Omental fat pad (tissue), 4 donors: ENCODE measurements at places on chromosomes 1 and 21.

DNA sequence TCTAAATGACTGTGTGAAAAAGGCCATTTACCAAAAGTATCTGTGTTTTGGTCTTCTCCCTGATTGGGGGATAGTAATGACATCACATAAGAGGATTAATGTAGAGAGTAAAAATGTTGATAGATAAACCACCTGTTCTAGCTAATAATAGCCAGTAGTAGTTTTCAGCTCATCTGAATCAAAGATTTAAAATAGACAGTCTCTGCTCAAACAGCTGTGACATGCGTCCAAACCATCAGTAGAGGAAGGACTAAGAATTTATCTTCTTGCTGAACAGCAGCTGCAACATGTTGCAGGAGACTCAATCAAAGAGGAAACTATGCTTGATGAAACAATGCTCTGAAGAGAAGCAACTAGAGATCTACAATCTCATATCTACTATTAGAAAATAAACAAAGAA is 21.4 kb downstream of the TMPRSS15 start:
- no peak for DNase-seq

DNA sequence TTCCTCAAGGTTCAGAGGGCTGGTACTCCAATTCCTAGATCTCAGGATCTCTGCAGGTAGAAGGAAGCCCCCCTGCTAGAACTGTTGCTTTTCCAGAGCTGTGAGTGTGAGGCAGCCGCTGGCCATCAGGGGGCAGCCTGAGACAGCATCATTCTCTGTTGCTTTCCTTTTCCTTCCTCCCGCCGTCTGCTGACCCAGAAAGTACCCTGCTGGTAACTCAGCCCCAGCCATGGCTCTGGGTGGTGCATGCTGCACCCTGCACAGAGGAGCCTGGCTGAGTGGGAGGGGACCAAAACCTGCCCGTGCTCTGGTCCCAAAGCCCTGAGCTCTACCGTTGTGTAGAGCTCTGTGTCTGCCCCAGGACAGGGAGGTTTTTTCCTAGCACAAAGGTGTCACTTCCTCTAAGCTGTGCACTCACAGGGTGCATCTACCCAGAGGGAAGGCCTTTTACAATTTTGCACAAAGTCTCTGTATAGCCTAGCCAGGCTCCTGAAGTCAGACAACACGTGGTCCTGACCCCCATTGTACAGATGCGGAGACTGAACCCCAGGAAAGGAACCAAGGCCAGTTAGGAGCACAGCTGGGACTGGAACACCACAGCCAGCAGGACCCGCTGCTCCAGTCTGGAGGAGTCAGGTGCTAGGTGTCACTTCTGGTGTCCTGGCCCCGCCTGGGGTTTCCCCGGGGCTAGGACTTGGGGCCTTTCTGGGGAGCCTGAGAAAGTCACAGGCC is 5.6 kb upstream of the FAM131C start:
- DNase-seq = peak; percentile 62

GRCh38 chr1:22935433-22935832 is 37.2 kb downstream of the LACTBL1 start:
- DNase-seq = no peak

DNA sequence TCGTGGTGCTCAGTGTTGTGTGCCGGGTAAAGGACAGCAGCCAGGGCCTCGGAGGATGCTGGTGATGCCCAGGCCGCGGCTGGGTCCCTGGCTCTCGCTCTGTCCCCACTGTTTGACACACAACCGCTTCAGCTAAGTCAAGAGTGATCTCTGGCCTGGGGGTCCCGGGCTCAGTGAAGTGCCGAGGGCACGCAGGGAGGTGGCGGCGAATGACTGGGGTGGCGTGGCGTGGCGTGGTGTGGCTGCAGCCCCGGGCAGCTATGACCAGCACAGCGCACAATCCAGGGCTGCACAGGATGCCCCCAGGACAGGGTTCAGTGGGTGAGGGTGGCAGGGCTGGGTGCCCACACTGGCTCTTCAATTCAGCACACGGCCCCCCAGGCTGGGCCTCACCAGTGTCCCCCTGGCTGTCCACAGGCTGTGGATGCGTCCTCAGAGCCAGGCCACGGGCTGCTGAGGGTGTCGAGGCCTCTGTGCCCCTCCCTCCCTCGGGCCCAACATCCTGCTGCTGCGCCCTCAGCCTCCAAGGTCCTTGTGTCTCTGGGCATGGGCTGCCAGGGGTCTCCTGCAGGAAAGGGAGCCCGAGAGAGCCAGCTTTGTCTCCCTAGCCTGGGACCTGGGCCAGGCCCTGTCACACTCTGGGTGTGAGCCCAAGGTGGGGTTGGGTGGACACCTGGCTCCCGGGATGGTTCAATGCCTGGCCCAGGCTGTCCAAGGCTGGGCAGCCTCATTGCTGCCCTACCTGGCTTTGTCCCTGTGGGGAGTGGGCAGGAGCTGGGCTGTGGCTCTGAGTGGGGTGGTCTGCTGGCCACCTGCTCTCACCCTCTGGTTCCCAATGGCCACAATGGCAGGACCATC is 12.0 kb upstream of the SKI start:
- DNase-seq = no peak

GRCh38 chr1:177351361-177352108 is 180.8 kb downstream of the BRINP2 start:
- DNase-seq = no peak

- DNase-seq = no peak
Observed at GRCh38 chr1:45512641-45513054, 9.0 kb downstream of the PRDX1 start.

DNA sequence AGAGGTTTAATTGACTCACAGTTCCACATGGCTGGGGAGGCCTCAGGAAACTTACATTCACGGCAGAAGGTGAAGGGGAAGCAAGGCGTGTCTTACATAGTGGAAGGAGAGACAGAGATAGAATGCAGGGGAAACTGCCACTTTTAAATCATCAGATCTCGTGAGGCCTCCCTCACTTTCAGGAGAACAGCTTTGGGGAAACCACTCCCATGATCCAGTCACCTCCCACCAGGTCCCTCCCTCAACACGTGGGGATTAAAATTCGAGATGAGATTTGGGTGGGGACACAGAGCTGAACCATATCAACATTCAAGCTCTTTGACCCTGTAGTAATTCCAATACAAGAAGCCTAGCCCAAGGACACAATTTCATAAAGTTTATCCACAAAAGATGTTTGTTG is 13.7 kb downstream of the PIGP start:
- no peak for DNase-seq

- DNase-seq = no peak
Observed at GRCh38 chr1:116306102-116306501, 66.9 kb upstream of the ATP1A1 start.

- DNase-seq = no peak
Observed at GRCh38 chr1:60470246-60470645, 396.7 kb upstream of the C1orf87 start.

GRCh38 chr1:40980453-40981121 is 1.1 kb downstream of the CTPS1 start:
- no peak for DNase-seq

- DNase-seq = no peak
Observed at GRCh38 chr1:33348194-33348593, 27.3 kb upstream of the A3GALT2 start.

- DNase-seq = no peak
Observed at GRCh38 chr1:228198977-228199590, 8.8 kb upstream of the OBSCN start.

DNA sequence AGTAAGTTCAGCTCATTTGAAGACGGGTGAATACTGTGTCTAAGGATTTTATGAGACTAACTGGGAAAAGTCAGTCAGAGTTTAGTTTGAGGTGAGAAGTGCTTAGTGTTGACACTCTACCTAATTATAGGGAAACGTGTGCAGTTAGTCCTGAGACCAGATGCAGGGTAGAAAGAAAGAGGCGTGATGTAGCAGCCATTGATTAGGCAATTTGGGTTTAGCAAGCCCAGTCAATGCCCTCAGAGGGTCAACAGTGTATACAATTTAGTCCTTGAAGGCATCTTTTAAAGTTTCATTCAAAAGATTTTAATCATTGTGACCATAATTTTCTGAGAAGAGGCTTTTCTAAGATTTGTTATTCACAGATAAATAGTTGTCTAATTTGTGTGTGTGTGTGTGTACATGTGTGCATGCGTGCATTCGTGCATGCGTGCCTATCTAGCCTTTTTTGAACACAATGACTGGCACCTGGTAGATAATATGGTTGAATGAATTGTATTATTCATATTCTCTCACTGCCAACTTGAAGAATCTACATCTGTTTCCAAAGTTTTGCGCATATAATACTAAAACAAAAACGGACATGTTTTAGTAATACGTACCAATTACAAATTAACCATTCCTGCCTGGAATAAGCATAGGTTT is 332.9 kb downstream of the SRGAP2C start:
- DNase-seq = no peak

DNA sequence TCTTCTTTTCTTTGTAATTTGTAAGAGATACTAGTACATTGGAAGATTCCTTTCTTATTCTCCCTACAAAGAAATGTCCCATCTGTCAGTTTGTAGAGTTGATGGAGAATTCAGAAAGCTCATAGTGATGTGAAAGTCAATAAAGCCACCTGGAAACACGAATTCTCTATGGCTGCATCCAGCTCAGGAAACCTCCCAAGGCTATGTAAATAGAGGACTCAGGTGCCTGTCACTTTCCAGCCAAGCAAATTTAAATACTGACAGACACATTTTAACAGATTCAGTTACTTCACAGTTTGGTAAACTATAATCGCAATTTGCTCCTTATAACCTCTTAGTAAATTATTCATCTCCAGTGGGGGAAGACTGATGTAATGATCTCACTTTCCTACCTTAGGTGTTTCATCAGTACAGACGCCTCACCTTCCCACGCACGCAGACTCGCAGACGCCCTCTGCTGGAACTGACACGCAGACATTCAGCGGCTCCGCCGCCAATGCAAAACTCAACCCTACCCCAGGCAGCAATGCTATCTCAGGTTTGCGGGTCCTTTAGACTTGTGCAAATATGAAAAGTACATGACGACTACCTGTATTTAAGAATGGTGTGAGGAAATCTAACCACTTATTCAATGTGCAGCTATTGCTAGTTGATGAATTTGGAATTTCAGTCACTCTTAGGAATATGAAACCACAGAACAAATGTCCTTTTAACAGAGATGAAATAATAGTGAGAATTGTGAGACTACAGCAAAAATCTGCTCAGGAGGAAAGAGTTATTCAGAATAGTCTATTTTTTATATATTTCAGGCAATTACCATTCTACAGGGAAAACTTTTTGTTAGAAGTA is 60.6 kb downstream of the PTPRC start:
- no peak for DNase-seq

DNA sequence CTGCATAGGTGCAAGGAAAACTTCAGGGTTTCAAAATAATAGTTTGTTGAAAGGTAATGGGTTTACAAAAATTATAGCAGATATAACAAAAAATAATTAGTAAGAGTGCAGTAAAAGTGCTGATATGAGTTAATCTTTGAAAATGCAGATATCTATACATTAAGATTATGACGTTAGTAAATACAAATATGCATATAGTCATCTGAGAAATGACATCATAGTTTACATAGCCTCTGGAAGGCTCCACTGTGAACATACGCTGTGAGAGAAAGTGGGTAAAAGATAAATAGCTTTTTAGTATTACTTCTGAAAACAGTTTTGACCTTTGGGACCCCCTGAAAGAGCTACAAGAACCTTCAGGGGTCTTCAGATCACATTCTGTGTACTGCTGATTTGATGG is 356.2 kb upstream of the SNX7 start:
- DNase-seq = no peak

DNA sequence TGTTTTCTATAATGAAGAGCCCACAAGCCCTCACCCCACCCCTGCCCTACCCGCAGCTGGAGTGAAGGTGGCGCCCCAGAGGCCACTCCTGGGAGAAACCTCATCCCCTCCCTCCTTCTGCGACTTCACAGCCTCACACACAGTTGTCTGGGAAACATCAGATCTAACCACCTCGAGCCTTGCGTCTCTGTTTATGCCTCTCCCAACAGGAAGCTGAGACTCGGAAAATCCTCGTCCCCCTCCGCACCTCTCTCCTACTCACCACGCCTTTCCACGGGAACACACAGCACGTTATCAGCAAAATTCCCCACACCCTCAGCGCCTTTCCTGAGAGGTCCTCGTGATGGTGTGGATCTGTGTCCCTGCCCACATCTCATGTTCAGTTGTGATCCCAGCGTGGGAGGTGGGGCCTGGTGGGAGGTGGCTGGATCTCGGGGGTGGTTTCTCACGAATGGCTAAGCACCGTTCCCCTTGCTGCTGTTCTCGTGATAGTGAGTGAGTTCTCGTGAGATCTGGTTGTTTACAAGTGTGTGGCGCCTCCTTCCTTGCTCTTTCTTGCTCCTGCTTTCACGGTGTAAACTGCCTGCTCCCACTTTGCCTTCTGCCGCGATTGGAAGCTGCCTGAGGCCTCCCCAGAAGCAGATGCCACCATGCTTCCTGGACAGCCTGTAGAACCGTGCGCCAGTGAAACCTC is 190.6 kb downstream of the KIF26B start:
- no peak for DNase-seq

- DNase-seq = no peak
Observed at GRCh38 chr1:25698252-25698651, 81.7 kb downstream of the MAN1C1 start.

DNA sequence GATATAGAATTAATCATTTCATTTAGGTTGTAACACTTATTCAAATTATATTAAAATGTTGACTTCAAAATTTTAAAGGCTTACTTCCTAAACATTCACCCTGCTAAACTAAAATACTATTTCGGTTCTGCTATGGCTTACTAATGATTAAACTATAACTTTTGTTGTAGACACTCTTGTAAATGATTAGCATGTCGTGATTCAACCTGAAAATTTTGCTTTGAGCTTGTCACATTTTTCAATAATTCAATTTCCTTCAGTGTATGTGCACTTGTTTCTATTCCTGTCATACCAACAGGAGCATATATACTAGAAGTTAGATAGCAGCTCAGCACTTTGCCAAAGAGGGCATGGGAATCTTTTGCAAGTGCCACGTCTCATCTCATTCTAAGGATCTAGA is 1018.8 kb downstream of the AMY1C start:
- no peak for DNase-seq

DNA sequence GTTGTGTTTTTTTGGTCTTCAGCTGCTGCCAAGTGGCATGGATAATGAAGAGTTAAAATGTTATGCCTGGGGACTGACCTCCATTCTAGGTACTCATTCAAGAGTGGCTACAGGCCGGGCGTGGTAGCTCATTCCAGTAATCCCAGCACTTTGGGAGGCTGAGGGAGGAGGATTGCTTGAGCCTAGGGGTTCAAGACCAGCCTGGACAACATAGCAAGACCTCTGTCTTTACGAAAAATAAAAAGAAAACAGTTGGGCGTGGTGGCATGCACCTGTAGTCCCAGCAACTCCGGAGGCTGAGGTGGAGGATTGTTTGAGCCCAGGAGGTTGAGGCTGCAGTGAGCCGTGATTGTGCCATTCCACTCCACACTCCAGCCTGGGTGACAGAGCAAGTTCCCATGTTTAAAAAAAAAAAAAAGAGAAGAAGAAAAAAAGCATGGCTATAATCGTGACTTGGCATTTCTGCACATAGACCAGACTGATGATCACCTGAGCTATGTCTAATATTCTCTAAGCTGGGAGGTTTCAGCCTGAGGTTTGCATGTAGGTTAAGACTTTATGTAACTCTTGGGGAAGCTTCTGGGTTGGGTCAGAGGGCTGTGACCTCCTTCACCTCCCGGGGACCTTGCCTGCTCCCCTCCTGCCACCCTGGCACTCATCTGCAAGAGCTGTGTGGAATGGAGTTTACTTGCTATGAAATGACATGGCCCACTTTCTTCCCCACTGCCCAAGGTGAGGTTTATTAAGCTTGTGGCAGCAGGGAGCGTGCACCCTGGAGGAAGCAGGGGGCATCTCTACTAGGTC is 51.3 kb downstream of the DHRS3 start:
- no peak for DNase-seq
